Smooth muscle cell of the umbilical artery (primary cell): ENCODE measurements at places on chromosomes 12 and 14. TPM values are rescaled to one million over a fixed set of nuclear protein-coding genes. Genes with fewer than 3 reads are reported as not detected.

The ANO4 gene
- 2.0 and 15.7 TPM in 2 replicates for total RNA-seq

The RNFT2 gene
- 2.7 and 5.7 TPM in 2 replicates for total RNA-seq

The GPD1 gene
- total RNA-seq, result not detected in 2 replicates

The OLR1 gene
- 0.23 and 5.0 TPM in 2 replicates for total RNA-seq

The PTPRB gene
- 3.0 and 23.5 TPM in 2 replicates for total RNA-seq
